ENCODE measurements at places on chromosomes 5 and 9.

- DNase-seq = no peak
These were observed 5.5 kb downstream of the PAX5 start for GRCh38 chr9:37028420-37029031.

DNA sequence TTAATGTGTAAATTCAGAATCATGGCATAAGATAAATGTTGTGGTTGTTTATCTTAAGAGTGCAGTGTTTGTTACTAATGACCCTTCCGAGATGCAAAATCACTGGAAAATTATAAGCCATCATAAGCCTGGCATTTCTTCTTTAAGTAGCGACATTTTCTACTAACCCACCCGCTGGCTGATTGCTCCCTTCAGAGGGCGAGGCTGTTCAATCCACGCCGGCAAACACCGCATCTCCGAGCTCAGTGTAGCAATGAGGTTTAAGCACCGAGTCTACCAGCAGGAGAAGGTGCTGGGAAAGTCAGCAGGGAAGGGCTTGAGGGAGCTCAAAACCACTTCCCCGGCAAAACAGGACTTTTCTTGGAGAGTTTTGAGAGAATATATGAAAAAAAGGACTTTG lies 52.7 kb downstream of the AK8 start:
- DNase-seq = no peak

DNA sequence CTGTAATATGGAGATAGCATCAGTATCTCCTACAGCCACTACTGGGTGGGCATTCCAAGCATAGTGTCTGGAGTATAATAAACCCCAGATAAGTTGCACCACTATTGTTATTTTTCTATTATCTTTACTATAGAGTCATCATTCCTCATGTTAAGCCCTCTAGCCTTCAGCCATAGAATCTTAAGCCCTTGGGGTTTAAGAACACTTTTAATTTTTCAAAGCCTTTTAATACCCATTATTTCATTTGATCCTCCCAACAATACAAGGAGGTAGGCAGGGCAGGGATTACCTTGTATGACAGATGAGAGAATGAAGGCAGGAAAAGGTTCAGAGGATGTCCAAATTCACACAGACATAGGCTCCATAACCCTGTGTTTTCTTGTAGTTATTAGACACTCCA lies 112.5 kb downstream of the EBF1 start:
- DNase-seq = no peak

- peak; percentile 19 for DNase-seq
These were observed 980 bp downstream of the CCNO start for GRCh38 chr5:55232271-55232984.

GRCh38 chr5:138597661-138598400 lies 22.6 kb upstream of the HSPA9 start:
- no peak for DNase-seq

DNA sequence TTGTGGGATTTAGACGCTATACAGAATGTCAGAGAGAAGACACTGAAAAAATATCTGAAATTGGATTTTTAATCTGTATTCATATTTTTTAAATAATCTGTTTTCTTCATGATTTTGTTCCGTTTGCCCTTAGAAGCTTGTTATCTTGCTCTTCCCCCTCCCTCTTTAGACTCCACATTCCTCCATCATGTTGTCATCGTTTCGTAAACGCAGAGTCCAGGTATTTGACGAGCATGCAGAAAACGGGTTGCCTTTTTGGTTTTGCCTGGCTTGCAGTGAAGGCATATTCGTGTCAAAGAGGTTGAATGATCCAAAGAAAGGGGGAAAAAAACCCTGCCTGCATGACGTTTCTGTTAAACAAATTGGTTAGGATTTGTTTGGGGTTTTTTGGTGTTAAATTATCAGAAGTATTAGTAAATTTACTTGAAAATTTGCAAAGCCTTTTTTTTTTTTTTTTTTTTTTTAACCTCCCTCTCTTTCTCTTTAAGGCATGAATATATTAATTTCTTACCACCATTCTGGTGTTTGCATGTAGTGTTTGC lies 2.9 kb downstream of the SPTAN1 start:
- DNase-seq = no peak

DNA sequence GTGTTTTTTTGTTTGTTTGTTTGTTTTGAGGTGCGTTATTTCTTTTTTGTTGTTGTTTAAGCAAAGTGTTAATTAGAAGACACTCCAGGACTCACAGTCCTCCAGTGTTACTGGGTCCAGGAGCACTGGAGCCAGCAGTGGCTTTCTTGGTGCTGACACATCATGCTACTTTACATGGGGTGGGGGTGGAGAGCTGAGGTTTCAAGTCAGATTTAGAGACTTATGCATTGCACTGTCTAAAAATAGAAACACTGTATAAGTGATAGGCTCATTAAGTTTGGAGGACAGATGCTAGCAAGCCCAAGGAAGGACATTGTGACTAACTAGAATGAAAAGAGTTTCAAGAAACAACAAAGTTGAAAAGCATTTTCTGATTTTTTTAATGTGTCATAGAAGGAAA lies 2209.2 kb downstream of the MAT2B start:
- no peak for DNase-seq
